ENCODE measurements at places on chromosomes 5 and 9.

GRCh38 chr9:128523199-128523925 lies 18.8 kb downstream of the GLE1 start:
- no peak for ATAC-seq

- no peak for ATAC-seq
These were observed 21.9 kb downstream of the NTNG2 start for GRCh38 chr9:132183715-132184114.

DNA sequence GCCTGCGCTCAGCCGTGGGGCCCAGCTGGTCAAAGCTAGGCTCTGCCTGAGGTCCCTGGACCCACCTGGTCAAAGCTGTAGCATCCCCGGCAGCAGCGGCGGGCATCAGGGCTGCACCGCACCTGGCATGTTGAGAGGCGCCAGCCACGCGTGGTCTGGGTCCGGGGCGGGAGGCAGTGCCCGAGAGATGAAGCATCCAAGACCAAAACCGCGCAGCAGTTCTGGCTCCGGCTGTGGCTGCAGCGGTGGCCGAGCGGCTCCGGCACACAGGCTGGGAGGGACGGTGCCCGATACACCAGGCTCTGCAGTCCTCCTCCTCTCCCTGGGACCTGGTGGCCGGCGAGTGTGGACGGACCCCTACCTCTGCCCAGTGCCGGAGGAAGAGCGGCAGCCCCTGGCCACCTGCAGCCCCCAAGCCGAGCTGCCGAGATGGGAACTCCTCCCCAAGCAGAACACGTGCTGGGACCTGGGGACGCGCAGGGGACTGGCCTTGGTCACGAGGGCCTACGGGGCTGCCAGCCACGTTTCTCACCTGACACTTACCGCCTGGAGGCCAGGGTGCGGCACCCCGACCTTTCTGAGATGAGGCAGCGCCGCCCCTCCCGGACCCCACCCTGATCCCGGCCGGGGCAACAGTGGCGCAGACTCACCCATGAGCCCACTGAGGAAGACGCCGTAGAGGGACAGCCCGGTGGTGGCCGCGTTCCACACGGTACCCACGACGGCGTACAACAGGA lies 33.0 kb downstream of the SLC9A3 start:
- ATAC-seq = no peak

- peak; percentile 98 for ATAC-seq
These were observed 131.5 kb upstream of the OTULINL start for GRCh38 chr5:14450018-14450524.

GRCh38 chr5:28961816-28962215 lies 1923.4 kb upstream of the CDH9 start:
- no peak for ATAC-seq

DNA sequence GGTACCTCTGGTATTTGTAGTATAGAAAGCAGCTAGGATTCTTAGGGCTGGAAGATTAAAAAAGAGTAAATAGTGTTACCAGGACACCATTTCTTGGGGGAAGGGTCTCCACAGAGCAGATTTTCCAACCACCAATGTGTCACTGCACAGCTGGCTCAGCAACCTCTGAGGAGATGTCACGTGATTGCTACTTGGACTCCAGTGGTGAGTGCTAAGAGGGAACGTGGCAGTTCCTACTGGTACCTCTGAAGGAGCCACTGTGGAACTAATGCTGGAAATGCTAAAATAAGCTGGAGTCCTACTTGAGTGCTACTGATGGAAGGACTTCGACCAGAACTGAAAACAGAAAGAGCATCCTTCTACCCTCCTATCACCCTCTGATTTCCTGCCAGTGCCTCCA lies 36.1 kb upstream of the SPDL1 start:
- no peak for ATAC-seq

GRCh38 chr9:6782981-6783380 lies 25.2 kb downstream of the KDM4C start:
- ATAC-seq = peak; percentile 7

DNA sequence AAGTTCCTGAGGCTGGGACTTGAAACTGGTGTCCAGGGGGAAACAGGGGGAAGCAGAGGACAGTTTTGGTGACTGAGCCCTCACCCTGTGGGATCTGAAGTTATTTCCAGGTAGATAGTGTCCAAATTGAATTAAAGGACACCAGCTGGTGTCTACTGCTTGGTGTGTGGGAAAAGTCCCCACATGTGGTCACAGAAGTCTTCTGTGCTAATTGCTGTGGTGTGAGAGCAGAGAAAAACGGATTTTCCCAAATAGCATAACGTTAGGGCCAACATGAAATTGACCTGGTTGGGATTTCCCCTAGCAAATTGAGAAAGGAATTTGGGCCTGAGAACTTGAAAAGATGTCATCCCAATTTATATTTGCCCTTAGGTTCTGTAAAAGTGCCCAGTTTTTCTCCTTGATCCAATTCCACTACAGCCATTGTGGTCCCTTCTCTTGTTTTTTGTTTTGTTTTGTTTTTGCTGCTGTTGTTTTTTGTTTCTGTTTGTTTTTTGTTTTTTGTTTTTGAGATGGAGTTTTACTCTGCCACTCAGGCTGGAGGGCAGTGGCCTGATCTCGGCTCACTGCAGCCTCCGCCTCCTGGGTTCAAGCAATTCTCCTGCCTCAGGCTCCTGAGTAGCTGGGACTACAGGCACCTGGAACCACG lies 5.6 kb upstream of the STARD4 start:
- no peak for ATAC-seq

GRCh38 chr5:180591311-180591887 lies at the start of gene SCGB3A1:
SCGB3A1 (minus strand) TSS chr5:180591499; CDS start chr5:180591462, 37 bp downstream.
- no peak for ATAC-seq

- no peak for ATAC-seq
These were observed 163.9 kb upstream of the DMRT1 start for GRCh38 chr9:677461-678097.

- ATAC-seq = no peak
These were observed 1.1 kb upstream of the CXXC5 start for GRCh38 chr5:139646912-139647505.

DNA sequence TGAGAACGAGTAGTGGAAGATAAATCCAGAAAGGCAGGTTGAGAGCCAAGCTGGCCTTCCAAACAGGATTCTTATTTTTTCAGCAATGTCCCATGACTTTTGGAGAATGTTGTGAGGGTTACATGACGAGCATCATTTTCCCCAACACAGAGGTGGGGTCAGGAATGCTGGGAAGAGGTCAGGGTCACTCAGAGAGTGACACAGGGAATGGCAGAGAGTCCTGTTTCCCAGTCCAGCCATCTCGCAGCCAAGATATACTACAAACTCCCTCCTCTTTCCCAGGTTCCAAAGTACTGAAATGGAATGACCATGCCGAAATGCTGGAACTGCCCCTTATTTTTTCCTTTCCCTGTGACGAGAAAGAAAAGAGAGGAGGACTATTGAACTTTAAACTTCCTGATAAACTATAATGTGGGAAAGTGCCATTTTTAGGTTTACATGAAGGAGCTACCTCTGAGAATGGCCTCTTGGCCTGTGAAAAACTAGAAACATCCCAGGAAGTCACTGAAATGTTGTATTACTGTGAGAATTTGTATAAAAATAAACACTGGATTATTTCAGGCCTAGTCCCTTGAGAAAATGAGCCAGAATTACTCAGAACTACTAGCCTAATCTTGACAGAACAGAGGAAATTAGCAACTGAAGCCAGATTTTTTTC lies 420.4 kb downstream of the CETN3 start:
- ATAC-seq = no peak

GRCh38 chr9:6811436-6811835 lies 53.7 kb downstream of the KDM4C start:
- no peak for ATAC-seq

DNA sequence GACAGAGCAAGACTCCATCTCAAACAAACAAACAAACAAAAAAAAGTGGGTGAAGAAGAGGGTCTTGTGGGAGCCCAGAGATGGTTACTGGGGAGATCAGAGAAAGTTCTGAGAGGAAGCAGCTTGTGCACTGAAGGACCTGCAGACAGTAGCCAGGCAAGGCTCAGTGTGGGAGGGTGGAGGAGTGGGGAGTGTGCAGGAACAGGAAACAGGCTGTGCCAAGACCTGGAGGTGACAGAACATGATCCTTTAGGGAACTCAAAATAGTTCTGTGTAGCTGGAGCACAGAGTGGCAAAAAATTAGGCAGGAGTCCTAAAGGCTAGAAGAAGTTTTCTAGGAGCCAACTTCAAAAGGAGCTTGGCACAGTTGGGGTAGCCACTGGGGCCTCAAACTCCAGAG lies 19.2 kb upstream of the NANS start:
- no peak for ATAC-seq

GRCh38 chr9:126880226-126880946 lies 19.9 kb downstream of the ZBTB34 start:
- no peak for ATAC-seq

DNA sequence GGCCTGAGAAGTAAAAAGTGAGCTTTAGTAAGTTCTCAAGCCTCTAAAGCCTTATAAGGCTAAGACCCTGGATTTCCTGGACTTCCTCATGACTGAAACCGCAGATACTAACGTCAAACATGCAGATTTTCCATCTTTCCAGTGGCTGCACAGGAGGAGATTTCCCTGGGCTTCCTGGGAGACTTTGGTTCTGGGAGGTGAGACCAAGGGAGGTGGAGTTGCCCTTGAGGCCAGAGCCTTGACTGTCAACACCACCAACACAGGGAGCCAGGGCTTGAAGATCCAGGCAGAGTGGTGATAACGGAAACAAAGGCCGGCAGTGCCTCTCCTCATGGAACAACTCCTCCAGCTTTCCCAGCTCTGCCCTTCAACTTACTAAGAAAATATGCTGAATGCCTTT lies 144.7 kb upstream of the LRRTM2 start:
- ATAC-seq = no peak

All from activated T-helper 17 cell treated with anti-CD3 and anti-CD28 coated beads, Interleukin-2, amount 50 U/mL, for 72 hours (primary cell).